Right ventricle myocardium superior (tissue), 1 donor: ENCODE measurements at places on chromosomes 12 and 14.

- peak; percentile 84 for DNase-seq
Observed at GRCh38 chr14:63203618-63204406, 431 bp upstream of the RHOJ start.

- DNase-seq, result no peak
Observed at GRCh38 chr14:47526591-47527244, 148.7 kb downstream of the MDGA2 start.

- peak; percentile 31 for DNase-seq
Observed at GRCh38 chr12:132391326-132392041, 62.1 kb upstream of the GALNT9 start.

DNA sequence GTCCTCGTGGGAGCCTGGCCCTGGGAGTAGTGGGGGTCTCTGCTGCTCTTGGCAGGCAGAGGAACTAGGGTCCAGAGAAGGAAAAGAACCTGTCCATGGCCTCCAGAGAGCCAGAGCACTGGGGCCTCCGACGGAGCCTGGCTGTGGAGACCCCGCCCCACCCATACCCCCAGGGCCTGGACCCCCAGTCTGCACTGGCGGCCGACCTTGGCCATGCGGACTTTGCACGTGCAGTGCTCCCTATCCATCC lies 1.1 kb downstream of the BEGAIN start:
- DNase-seq, result no peak

- DNase-seq, result no peak
Observed at GRCh38 chr14:61918998-61919397, 156.8 kb downstream of the SNAPC1 start.

DNA sequence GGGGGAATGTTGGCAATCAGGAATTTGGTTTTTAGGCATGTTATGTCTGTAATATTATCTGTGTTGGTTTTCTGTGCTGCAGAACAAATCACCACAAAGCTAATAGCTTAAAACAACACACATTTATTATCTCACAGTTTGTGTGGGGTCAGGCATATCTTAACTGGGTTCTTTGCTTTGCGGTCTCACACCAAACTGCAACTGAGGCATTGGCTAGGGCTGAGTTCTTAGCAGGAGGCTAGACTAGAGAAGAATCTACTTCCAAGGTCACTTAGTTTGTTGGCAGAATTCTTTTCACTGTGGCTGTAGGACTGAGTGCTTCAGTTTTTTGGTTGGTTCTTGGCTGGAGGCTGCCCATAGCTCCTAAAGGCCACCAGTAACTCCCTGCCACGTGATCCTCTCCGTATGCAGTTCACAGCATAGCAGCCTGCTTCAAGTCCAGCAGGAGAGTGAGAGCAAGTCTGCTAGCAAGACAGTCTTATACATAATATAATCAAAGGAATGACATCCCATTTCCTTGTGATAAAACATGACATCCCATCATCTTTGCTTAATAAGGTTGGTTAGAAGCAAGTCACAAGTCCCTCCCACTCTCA lies 21.6 kb downstream of the ATF1 start:
- no peak for DNase-seq

DNA sequence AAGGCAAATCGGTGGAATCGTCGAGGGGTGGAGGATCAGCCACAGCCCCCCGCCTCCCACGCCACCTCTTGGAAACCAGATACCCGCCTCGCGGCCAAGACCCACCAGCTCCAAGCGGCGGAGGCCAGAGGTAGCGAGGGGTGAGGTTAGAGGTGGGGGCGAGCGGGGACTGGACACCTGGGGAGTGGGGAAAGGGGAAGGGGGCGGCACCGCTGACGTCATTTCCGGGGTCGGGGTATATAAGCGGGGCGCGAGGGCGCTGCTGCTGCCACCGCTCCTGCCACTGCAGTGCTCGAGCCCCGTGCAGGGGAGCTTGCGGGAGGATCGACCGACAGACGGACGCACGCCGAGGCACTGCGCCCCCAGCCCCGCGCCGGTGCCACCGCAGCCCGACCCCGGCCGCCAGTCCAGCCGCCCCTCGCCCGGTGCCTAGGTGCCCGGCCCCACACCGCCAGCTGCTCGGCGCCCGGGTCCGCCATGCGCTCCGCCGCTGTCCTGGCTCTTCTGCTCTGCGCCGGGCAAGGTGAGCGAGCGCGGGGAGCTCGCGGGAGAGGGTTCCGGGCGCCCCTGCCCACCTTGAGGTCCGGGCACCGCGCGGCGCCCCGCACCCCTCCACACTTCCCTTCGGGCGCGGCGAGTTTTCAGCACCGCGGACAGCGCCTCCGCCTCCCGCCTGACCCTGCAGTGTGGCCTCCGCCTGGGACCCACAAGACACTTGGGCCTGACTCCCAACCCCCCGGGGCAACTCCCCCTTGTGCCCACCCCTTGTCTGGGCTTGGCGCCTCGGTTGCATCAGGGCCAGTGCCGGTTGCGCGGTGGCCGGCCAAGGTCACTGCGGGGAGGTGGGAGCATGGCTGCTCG lies at the start of gene CHGA:
CHGA (plus strand) TSS at position 268 of the 861 bp plus-strand sequence; CDS start at position 478, 210 bp downstream.
- peak; percentile 77 for DNase-seq

GRCh38 chr12:67161322-67161918 lies 107.7 kb upstream of the CAND1 start:
- DNase-seq, result no peak

DNA sequence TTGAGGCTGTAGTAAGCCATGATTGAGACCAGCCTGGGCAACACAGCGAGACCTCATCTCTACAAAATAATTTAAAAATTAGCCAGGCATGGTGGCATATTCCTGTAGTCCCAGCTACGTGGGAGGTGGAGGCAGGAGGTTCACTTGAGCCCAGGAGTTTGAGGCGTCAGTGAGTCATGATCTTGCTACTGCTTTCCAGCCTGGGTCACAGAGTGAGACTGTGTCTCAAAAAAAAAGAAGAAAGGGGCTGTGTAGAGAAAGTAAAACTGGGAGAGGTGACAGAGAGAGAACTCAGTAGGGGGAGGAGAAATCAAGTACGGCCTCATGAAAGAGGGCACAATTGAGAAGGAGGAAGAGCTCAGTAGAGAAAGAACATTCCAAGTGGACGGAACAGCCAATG lies 12.4 kb downstream of the TECPR2 start:
- no peak for DNase-seq

DNA sequence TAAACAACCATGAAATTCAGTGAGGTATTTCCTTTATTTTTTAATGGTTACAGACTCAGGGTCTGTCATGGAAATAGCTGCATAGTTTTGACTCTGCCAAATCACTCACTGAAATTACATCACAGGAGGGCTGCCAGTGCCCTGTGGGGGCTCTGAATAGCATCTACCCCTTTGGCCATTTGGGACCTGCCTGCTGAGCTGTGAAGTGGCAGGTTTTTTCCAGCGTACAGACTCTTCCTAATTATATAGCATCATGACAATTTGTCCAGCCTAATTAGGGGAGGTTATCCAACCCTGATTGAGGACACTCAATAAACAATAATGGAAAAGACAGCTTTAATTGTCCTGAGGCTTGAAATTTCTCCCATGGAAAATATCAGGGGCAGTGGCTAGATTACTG lies 1.8 kb upstream of the COCH start:
- DNase-seq, result no peak

- DNase-seq, result no peak
Observed at GRCh38 chr12:28568704-28569103, 378.4 kb downstream of the CCDC91 start.

DNA sequence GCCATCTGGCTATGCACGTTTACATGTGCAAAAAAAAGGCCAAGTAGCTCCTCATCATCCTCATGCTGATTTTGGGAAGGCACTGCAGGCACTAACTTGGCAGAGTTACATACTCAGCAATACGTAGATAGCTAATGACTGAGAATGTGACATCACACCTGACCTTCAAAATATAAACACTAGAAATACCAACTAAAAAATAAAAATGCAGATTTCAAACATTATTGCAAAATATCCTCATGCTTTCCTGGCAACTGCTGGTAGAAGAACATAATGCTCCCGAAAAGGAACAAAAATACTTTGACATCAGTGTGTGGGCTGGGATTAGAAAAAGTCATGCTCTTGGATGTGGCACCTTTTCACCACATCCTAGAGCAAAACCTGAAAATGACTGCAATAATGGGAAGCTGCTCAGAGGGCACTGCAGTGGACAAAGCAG lies 153.2 kb upstream of the ABCD2 start:
- no peak for DNase-seq

DNA sequence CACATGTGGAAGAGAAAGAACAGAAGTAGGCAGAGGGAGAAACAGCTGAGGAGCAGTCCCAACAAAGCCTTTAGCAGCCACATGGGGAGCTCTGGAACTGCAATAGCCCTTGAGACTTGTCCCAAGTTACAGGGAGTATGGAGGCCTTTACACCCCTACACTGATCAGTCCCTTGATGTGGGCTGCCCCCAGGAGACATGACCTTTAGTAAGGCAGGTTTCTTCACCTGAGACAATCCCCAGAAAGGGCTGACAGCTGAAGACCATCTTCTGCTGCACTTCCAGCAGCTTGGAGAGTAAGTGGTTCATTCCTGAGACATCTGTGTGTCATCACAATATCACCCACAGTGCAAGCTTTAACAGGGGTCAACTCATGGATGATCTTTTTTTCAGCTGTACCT lies 8.6 kb upstream of the SNAPC1 start:
- DNase-seq, result no peak

- DNase-seq, result peak; percentile 86
Observed at GRCh38 chr14:105093431-105094192, 28.4 kb upstream of the GPR132 start.

- peak; percentile 27 for DNase-seq
Observed at GRCh38 chr12:52212701-52213563, 20.1 kb upstream of the KRT7 start.

DNA sequence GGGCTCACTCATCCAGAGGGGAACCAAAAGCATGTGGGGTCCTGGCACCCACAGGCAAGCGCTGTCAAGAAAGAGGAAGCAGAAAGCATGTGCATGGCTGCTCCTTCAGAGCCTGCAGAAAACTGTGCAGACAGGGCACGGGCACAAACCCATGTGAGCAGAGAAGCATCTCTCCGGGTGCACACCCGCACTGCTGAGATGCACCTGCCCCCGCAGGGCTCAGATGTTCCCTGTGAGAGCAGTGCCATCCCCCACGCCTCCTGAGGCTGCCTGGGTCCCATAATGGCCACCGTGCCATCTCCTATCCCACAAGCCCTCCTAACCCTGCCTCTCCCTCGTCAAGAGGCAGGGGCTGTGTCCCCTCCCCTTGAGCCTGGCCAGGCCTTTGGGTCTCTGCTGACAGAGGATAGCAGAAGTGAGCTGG lies 32.3 kb upstream of the INF2 start:
- peak; percentile 39 for DNase-seq
